Stimulated activated CD4-positive, alpha-beta T cell treated with anti-CD3 and anti-CD28 coated beads, TNF-alpha, amount 100 ng/mL, for 48 hours (primary cell): ENCODE measurements at places on chromosomes 7 and 10.

DNA sequence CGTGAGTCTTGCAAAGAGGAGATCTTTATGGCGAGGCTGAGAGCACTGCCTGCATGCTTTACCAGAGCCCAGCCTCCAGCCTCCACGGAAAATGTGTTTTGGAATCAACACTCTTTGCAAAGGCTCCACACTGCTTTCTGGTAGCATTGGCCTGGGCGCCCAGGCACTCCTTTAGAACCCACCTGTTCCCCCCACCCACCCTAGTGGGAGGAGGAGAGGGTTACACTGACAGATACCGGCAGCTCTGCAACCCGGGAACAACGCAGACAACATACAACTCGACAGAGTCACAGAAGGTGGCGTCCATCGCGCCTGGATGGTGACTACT is 5.5 kb upstream of the MNX1 start:
- no peak for DNase-seq

- DNase-seq = no peak
These were observed 6.2 kb upstream of the ITGB1 start for GRCh38 chr10:32964270-32964669.

GRCh38 chr10:115937768-115938056 is 335.3 kb downstream of the GFRA1 start:
- no peak for DNase-seq

GRCh38 chr10:94549221-94549620 is 3.6 kb downstream of the HELLS start:
- no peak for DNase-seq

GRCh38 chr10:14382531-14382930 is 51.8 kb upstream of the FRMD4A start:
- DNase-seq = no peak

- no peak for DNase-seq
These were observed 39.1 kb downstream of the PDE1C start for GRCh38 chr7:32030904-32031692.

DNA sequence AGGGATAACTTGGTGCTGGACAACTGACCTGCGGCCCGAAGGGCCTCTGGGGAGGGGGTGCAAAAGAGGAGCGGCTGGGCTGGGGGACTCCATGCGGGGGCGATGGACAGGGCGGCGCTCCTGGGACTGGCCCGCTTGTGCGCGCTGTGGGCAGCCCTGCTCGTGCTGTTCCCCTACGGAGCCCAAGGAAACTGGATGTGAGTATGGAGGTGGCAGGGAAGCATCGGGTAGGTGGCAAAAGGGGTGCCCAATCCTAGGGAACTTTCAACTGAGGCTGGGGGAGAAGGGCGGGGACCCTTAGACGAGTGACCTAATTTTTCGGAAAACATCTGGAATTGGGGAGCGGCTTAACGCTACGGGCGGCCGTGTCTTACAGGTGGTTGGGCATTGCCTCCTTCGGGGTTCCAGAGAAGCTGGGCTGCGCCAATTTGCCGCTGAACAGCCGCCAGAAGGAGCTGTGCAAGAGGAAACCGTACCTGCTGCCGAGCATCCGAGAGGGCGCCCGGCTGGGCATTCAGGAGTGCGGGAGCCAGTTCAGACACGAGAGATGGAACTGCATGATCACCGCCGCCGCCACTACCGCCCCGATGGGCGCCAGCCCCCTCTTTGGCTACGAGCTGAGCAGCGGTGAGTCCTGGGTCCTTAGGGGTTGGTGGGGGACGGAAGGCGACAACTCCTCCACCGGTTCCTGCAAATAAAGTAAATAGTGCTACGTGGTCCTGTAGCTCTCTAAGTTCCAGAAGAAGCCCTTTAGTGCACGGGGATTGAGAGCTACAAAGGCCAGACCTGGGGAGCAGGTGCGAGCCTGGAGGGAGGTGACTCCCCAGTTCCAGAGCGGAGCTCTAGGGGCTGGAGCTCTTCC is 622 bp downstream of the WNT16 start:
- no peak for DNase-seq

DNA sequence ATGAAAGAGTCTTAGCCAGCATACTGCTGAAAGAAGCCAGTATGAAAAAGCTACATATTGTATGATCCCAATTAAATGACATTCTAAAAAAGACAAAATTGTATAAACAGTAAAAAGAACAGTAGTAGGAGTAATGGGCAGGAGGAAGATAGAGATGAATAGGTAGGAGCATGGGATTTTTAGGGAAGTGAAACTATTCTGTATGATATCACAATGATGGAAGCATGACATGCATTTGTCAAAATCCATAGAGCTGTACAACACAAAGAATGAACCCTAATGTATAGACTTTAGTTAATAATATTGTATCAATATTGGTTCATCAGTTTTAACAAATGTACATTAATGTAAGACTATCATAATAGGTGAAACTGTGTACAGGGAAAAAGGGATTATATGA is 147.9 kb downstream of the IMMP2L start:
- DNase-seq = no peak

DNA sequence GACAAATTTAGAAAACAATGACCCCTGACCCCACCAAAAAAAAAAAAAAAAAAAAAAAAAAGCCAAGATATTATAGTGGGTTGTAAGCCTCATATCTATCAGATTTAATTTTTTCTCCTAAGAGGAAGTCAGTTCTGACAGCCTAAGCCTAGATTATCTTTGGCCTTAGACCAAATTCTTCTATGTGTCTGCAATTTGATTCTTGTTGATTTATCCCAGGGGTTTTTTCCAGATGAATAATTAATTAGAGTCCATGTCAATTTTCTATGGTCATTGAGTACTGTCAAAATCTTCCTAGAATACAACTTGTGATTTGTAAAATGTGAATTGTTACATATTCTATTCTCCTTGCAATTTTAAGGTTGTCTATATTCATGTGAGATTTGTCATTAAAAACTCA is 151.6 kb upstream of the CACNA2D1 start:
- no peak for DNase-seq

DNA sequence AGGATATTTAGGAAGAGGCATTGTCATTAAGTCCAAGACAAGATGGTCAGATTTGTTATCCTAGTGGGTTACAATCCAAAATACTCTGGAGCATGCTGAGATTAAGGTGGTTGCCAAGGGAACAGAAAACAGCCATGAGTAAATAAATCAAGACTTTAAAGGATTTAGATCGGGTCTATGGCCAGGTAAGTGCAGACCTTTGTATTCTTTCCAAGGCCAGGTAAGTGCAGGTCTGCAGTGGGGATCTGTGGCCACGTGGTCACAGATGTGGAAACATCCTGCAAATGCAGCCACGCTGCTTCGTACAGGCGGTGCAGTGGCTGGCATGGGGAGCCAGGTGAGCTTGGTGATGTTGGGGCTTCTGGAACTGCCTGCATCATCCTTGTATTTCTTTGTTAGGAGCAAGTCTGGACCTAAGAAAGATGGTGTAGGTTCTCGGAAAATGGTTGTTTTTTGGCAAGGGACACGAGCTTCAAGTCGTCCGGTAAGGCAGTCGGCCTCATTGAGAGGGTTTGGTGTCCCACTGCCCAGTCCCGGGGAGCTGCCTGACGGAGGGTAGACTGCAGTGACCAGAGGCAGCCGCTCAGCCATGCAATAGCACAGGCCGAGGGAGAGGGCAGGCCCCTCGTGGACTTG is 21.8 kb downstream of the ZNF775 start:
- DNase-seq = no peak

GRCh38 chr10:10903620-10904019 is 114.1 kb upstream of the CELF2 start:
- no peak for DNase-seq

- no peak for DNase-seq
These were observed 142.1 kb downstream of the DPY19L1 start for GRCh38 chr7:34895202-34895601.

- DNase-seq = no peak
These were observed 154.1 kb upstream of the PDE1C start for GRCh38 chr7:32224276-32224675.

- DNase-seq = no peak
These were observed 295.2 kb upstream of the CELF2 start for GRCh38 chr10:10722422-10722821.

DNA sequence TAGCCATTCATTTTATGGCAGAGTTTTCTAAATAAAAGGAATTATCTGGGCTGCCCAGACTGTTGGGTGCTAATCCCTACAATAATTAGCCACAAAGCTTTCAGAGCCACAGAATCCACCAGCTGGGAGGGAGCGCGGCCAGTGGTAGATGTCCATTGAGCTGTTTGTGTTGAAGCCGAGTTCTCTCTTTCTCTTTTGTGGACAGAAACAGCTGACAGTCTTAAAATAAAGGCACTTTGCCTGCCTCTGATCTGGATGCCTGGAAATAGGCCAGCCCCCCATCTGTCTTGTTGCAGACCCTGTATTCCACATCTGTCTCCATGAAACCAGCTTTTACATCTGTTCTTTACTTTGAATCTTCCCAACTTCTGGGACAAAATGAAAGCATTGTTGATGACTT is 66.1 kb downstream of the MTPN start:
- DNase-seq = no peak

GRCh38 chr10:97116462-97117162 is 69.1 kb downstream of the SLIT1 start:
- no peak for DNase-seq

GRCh38 chr7:81110673-81111072 is 191.8 kb upstream of the SEMA3C start:
- DNase-seq = no peak

- no peak for DNase-seq
These were observed 79.4 kb upstream of the FEZF1 start for GRCh38 chr7:122383934-122384333.

DNA sequence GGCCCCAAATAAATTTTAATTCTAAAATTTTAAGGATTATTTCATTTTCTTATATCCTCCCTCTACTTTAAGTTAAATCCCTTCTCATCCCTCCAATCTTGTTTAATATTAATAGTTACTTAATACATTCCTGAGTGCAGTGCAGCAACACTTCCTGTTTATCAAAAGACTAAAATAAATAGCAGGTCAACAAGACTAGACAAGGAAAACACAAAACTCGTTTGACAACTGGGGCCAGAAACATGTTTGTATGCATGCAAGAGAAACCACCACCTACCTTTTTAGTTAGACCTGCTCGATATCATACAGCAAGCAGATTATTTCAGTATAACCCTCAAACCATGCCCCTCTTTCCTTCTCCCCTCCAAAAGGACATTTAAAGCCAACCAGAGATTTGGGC is 95.8 kb downstream of the PARD3 start:
- no peak for DNase-seq

GRCh38 chr7:63054191-63054661 is 944.4 kb upstream of the ZNF722 start:
- DNase-seq = no peak

- DNase-seq = no peak
These were observed 6.8 kb downstream of the ATG9B start for GRCh38 chr7:151017370-151017952.

GRCh38 chr7:37796138-37796775 is 52.1 kb upstream of the NME8 start:
- no peak for DNase-seq
